ENCODE measurements at places on chromosomes 11 and 22.

- DNase-seq: no peak
Measured at GRCh38 chr11:134577751-134578395, 165.8 kb upstream of the B3GAT1 start.

- no peak for DNase-seq
Measured at GRCh38 chr11:134155456-134155855, 68.3 kb downstream of the NCAPD3 start.

DNA sequence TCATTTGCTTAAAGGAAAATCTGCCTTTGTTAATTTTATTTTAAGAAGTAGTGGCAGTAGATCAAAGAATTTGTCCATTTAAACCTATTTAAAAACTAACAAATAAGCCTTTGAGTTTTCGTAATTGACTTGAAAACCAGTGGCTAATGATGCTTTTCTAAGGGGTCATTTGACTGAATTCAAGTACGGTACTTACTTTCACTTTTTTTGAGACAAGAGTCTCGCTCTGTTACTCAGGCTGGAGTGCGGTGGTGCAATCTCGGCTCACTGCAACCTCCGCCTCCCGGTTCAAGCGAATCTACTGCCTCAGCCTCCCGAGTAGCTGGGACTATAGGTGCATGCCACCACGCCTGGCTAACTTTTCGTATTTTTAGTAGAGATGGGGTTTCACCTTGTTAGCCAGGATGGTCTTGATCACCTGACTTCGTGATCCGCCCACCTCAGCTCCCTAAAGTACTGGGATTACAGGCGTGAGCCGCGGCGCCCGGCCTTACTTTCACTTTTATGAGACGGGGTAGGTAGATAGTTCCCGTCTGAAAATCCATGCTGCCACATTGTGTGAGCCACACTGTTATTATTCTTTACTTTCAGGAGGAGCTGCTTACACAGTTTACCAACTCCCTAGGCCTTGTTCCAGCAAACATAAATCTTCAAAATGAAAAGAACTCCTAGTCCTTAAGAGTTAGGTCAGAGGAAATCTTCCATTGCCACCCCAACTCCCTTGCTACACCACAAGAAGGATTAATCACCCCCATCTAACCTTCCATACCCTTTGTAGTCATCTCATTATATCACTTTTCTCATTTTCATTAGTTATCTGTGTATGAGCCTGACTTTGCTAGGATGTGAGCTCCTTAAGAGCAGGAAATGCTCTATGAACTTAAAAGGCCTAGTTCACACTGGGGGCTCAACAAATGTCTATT, 926.6 kb upstream of the CCDC90B start:
- DNase-seq: no peak

- DNase-seq: no peak
Measured at GRCh38 chr22:40008726-40009291, 14.1 kb downstream of the FAM83F start.

DNA sequence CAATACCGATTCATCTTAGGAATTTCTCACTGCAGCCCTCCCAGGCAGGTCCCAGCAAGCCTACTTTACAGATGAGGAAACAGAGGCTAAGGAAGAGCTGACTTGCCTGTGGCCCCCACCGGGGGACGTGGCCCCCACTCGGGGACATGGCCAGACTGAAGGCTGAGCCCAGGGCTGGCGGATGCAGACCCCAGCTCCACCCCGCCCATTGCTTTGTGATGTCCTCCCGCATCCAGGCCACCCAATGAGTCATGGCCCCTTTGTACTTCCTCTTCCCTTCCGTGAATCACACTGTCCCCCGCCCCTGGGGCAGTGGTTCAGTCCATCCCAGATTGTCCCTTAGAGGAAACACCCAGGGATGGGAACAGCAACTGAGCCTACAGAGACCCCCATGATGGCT, 116.0 kb upstream of the ANO1 start:
- no peak for DNase-seq

DNA sequence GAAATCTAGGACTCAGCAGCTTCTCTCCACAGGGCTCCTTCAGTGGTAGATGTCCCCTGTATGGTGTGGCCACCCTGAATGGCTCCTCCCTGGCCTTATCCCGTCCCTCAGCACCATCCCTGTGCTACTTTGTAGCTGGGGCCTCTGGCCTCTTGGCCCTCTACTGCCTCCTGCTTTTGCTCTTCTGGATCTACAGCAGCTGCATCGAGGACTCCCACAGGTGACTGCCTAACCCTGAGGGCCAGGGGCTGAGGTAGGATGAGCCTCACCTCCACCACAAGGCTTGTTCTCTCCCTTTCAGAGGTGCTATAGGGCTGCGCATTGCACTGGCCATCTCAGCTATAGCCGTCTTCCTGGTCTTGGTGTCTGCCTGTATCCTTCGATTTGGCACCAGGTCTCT, 1.8 kb downstream of the TMEM179B start:
- no peak for DNase-seq

DNA sequence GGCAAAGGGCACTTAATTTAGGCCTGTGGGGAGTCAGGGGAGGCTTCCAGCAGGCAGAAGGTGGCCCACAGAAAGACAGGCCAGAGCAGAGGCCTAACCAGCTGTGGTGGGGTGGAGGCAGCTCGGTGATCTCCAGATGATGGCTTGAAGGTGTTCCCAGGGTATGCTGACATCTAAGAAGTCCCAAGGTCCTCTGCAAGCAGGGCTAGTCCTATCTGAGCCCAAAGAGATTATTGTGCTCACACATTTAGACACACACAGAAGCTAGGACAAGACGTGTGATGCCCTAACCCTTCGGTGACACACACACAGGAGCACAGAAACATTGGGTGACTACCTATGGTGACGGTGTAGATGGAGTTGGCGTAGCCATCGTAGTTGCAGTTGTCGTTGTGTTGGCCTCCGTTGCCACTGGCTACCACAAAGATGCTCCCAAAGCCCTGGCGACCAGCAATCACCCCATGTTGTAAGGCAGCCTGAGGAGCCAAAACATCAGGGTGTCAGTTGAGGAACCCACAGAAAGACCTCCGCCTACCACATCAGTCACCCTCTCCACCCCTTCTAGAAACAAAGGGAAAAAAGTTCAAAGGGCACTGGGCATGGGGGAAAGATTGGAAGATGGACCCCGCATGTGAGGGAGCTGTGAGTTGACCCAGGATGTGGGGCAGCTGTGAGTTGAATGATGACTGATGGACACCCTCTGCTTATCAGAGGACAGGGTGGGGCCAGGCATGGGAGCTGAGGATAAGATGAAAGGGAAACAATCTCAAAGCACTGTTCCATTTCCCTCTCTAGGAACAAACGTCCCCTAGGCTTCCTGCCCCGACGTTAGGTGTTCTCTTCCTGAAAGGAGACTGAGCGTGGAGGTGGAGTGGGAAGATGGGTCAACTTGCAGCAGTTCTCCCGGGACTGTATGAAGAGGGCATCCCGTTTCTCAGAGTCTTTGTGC, 7.9 kb downstream of the PCSK7 start:
- no peak for DNase-seq

DNA sequence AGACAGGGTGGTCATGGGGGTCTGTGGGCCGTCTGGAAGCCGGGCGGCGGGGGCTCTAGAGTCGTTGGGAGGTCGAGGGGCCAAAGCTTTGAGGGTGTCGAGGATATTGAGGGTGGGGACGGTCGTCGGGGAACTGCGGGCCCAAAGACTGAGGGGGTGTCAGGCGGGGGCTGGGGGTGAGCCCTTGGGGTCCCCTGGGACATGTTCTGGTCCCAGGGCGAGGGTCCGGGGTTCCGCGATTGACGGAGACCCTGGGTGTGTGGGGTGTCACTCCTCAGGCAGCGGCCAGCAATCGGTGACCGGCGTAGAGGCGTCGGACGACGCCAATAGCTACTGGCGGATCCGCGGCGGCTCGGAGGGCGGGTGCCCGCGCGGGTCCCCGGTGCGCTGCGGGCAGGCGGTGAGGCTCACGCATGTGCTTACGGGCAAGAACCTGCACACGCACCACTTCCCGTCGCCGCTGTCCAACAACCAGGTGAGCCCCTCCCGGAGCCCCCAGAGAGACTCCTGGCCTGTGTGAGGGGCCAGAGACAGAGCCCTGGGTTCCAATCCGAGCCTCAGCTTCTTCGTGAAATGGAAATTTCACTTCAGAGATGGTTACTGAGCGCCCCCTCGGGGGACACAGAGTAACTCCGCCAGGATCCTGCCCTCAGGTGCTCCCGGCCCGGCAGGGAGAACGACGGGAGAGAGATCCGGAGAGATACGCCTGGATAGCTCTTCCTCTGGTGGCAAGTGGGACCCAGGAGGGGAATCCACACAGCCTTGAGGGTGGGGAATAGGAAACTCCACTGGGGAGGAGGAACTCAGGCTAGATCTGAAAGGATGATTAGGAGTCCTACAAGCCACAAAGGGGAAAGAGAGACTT, 714 bp downstream of the SDF2L1 start:
- DNase-seq: no peak

GRCh38 chr11:131378931-131379330, 8.5 kb downstream of the NTM start:
- no peak for DNase-seq

GRCh38 chr11:109109150-109109549, 312.8 kb upstream of the C11orf87 start:
- DNase-seq: no peak

DNA sequence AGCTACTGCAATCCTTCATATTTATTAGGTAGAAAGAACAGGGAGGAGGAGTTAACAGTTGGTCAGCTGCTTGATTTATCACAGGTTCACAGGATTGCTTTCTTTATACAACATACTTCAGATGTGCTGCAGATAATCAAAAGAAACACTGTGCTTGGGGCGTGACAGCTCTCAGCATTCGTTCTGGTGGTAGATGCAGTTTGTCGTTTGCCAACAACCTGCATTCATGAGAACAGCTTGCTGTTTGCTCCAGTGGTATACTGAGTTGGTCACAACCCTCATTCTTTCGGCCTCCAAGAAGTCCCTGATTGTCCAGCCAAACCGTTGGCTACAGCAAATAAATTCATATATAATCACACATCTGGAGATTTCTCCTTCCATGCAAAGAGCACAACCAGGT, 120.5 kb downstream of the ZNF280B start:
- DNase-seq: no peak

- DNase-seq: no peak
Measured at GRCh38 chr11:26188554-26188953, 143.4 kb upstream of the ANO3 start.

GRCh38 chr22:18035751-18036150, 11.4 kb upstream of the MICAL3 start:
- DNase-seq: no peak

GRCh38 chr11:83158965-83159901, 2.3 kb downstream of the PCF11 start:
- DNase-seq: no peak

- no peak for DNase-seq
Measured at GRCh38 chr11:9030601-9031000, 26.8 kb upstream of the NRIP3 start.

All from stimulated activated CD8-positive, alpha-beta memory T cell treated with anti-CD3 and anti-CD28 coated beads, Interleukin-7, amount 100 ng/mL, for 1 hour (primary cell).